ENCODE measurements at places on chromosomes 1 and 21.

DNA sequence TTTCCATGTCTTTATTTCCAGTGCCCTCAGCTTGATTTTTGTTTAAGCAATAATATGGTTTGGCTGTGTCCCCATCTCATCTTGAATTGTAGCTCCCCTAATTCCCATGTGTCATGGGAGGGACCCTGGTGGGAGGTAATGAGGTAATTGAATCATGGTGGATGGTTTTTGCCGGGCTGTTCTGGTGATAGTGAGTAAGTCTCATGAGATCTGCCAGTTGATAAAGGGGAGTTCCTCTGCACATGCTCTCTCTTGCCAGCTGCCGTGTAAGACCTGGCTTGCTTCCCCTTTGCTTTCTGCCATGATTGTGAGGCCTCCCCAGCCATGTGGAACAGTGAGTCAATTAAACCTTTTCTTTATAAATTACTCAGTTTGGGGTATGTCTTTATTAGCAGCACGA is 559.6 kb upstream of the ADAMTS5 start:
- DNase-seq, result no peak

DNA sequence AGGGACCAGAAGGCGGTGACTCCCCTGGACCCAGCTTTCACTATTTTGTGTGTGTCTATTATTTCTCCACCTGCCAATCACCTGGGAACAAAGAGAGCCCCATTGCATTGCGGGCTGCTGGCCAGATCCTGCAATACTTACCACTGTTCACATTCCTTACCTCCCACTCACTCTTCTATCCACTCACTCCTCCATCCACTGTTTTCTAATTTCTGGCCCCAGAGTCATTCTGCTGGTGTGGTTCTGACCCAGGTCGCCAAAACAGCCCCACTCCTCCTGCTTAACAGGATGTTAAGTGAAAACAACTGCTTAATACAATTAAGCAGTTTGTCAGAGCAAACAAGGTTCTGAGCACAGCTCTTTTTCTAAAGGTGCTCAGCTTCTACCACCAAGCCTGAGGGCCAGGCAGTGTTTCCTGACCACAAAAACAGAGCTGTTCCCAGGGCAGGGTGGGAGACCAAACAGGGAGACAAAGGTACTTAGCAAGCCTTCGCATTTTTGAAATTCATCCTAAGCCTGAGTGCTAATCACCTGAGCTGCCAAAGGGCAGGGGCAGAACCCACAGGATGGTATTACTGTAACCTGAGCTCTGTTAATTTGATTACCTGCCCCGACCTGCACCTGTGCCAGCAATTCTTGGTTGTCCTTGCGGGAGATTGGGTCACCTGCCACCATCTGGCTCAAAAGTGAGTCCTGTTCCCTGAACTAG is 38.5 kb upstream of the EFCAB14 start:
- no peak for DNase-seq

- no peak for DNase-seq
Measured at GRCh38 chr1:204325944-204326343, 33.8 kb downstream of the PLEKHA6 start.

GRCh38 chr1:15411593-15412137 is 2.0 kb downstream of the EFHD2 start:
- DNase-seq, result no peak

DNA sequence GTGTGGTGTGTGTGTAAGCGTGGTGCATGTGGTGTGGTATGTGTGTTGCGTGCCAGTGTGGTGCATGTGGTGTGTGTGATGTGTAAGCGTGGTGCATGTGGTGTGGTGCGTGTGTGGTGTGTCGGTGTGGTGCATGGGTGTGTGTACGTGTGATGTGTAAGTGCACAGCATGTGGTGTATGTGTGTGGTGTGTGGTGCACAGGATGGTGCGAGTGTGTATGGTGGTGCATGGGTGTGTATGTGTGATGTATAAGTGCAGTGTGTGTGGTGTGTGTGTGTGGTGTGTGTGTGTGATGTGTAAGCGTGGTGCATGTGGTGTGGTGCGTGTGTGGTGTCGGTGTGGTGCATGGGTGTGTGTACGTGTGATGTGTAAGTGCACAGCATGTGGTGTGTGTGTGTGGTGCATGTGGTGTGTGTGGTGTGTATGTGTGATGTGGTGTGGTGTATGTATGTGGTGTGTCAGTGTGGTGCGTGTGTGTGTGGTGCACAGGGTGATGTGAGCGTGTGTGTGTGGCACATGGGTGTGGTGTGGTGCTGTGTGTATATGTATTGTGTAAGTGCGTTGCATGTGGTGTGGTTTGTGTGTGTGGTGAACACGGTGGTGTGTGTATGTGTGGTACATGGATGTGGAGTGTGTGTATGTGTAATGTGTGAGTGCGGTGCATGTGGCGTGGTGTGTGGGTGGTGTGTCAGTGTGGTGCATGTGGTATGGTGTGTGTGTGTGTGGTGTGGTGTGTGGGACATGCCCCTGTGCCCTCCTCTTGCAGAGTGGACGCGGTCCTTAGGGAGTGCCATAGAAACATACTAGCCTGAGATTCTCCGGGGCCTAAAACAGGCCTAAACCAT is 1.1 kb upstream of the C2CD2 start:
- DNase-seq, result no peak

DNA sequence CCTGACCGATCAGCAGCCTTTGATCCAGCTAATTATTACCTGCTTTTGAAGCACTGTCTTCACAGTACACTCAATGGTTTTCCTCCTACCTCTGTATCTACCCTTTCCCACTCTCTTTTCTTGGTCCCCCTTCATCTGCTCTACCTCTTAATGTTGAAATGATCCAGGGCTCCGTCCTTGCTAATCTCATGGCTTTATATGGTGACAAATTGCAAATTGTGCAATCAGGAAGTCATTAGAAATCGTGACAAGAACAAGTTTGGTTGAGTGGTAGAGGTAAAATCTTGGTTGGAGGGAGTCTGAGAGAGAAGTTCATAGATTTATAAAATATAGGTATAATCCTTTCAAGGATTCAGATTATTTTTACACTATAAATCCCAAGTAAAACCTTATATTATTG is 9.6 kb upstream of the CYB5R1 start:
- no peak for DNase-seq
